GM23338 (cell line): ENCODE measurements at places on chromosomes 6 and 20.

GRCh38 chr6:161227004-161227960 lies 46.6 kb downstream of the AGPAT4 start:
- no peak for DNase-seq

DNA sequence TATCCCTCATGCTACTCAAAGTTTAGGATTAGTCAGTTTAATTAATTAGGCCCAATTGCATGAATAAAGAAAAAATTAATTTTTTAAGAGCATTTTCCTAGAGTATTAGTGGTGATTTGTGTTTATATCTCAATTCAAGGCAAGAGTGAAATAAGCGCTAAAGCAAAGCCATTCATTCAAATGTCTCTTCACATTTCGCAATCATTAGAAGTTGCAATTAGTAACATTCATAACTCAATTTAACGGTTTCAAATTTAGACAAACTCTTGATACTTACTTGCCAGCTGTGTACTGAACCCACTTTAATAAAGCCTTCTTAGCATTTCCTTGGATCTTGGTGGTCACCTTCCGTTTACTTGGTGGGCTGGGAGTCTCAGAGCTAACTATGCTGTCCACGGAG lies 127.2 kb downstream of the SYNE1 start:
- no peak for DNase-seq

DNA sequence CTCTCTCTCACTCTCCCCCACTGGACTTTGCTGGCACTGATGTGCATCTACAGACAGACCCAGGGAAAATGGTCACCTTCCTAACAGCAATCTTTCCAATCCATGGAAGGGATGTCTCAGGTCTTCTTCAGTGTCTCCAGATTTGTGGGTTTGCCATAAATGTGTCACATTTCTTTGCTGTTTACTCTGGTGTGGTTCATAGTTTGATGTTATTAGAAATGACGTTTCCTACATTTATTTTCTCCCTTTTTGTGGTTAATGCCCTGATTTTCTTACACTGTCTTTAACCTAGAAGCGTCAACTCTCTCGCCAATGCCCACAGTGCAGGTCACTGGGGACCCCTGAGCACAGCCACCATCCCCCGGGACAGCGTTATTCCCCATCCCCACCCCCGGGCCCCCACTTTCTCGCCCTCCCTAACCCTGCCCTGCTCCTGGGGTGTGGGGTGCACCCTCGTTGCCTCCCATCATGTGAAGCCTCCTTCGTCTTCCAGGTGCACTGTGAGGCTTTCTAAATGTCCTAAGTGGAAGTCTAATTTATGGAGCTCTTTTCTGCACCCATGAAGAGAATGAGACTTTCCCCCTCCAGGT lies 86.5 kb downstream of the YTHDF1 start:
- DNase-seq, result no peak

- DNase-seq, result no peak
These were observed 63.6 kb downstream of the DZANK1 start for GRCh38 chr20:18403269-18403668.

- no peak for DNase-seq
These were observed 105.6 kb downstream of the AIG1 start for GRCh38 chr6:143166247-143166695.

DNA sequence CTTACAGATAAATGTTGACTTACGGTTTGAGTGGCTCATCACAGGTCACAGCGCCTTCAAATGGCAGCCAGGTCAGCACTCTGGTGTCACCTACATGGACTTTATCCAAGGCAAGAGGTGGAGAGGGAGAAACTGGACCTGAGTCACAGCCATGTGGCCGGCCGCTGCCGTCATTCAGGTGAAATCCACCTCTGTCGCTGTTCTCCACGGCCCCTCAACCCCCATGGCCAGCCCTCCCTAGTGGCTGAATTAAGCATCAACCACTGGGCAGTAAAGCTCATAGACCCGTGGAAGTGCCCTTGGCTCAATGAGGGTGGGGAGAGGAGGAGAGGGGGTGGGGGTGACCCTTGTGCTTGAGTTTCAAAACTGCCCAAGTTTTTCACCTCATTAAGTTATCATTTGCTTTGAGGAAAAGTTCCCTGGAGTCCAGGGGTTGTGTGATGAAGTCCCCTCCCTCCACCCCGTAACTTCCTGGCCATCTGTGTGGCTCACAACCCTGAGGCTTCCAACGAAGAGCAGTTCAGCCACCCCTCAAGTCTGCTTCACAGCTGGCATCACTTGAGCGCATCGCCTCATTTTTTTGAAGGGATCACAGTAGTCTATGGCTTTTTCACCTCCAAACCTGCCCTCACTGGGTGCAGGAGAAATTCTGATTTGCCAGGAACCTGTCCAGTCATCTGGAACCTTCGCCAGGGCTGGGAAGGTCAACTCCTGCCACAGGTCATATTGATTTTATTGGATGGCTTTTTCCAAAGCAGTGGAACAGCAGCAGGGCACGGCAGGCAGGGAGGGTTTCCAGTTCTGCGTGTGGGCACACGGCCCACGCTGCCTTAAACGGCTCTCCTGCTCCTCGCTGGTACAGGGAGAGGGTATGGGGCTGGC lies 43.5 kb upstream of the APCDD1L start:
- peak; percentile 49 for DNase-seq

- no peak for DNase-seq
These were observed 19.1 kb upstream of the TMEM217 start for GRCh38 chr6:37277001-37277409.

- DNase-seq, result no peak
These were observed 18.0 kb upstream of the ZFAND3 start for GRCh38 chr6:37801605-37801940.

- no peak for DNase-seq
These were observed 198.1 kb upstream of the NRSN1 start for GRCh38 chr6:23927935-23928334.

DNA sequence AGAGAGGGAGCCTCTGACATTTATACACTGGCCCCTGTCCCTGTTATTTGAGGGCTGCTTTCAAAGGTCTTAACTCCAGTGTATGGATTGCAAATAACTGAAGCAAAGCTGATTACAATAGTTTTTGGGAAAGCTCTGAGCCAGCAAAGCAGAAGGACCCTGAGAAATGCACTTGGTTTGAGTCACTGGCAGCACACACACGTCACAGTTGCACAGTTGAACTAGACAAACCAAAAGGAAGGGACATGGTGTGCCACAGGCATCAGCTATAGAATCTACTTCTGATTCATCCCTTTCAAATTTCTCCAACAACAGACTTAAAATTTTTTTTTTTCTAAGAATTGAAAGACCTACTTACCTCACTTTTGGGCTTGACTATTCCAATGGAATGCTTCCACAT lies 56.4 kb downstream of the SNRNP48 start:
- no peak for DNase-seq
